ENCODE measurements at places on chromosomes 5 and 9.
A peak's percentile ranks its signal among the peaks of the same experiment; 100 is the strongest.

GRCh38 chr5:170747851-170748250 lies 35.7 kb upstream of the GABRP start:
- no peak for DNase-seq

DNA sequence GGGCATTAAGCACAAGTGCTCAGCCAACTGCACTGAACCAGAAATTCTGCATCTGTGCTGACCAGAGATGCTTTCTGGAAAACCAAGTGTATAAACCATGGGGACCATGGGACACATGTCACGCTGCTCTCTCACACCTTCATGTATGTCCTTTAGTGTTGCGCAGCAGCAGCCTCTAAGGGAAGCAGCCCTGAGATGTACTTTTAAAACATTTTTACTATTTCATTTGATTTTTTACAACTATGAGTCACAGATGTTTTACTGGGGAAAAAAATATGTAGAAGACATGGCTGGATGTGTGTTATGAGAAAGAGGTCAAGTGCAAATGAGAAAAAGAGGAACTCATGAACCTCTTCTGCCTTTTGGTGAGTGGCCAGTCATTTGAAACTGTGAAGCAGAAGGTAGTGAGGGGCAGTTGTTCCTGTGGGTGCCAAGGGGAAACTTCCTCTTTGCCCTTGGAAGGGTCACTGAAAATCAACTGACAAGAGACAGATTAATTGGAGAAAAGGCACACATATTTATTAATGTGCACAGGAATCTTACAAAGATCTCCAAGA lies 31.4 kb upstream of the SYK start:
- DNase-seq = no peak

- DNase-seq = no peak
These were observed 1.7 kb downstream of the RRAGA start for GRCh38 chr9:19050637-19051591.

DNA sequence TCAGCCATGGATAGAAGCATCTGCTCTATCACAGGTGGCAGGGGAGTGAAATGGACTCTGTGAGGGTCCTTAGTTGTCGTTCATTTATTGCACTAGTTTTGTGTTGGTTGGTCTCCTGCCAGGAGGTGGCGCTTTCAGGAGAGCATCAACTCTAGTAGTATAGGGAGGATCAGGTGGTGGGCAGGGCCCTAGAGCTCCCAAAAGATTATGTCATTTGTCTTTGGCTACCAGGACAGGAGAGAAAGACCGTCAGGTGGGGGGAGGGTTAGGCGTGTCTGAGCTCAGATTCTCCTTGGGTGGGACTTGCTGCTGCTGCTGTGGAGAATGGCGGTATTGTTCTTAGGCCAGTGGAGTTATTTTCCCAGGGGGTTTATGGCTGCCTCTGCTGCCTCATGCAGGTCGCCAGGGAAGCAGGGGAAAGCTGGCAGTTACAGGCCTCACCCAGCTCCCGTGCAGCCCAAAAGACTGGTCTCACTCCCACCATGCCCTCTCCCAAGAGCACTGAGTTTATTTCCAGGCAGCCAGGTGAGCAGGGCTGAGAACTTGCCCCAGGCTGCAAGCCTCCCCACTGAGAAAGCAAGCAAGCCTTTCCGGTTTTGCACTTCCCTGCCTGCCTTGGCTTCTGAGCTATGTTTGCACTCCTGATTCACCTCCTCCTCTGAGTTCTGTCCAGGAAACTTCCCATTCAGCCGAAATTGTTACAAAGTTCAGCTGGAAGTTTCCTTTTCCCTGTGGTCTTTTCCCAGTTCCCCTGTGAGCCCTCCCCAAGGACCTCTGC lies 317.3 kb downstream of the TAF11L14 start:
- DNase-seq = no peak

GRCh38 chr9:7045361-7045760 lies 287.6 kb downstream of the KDM4C start:
- no peak for DNase-seq

DNA sequence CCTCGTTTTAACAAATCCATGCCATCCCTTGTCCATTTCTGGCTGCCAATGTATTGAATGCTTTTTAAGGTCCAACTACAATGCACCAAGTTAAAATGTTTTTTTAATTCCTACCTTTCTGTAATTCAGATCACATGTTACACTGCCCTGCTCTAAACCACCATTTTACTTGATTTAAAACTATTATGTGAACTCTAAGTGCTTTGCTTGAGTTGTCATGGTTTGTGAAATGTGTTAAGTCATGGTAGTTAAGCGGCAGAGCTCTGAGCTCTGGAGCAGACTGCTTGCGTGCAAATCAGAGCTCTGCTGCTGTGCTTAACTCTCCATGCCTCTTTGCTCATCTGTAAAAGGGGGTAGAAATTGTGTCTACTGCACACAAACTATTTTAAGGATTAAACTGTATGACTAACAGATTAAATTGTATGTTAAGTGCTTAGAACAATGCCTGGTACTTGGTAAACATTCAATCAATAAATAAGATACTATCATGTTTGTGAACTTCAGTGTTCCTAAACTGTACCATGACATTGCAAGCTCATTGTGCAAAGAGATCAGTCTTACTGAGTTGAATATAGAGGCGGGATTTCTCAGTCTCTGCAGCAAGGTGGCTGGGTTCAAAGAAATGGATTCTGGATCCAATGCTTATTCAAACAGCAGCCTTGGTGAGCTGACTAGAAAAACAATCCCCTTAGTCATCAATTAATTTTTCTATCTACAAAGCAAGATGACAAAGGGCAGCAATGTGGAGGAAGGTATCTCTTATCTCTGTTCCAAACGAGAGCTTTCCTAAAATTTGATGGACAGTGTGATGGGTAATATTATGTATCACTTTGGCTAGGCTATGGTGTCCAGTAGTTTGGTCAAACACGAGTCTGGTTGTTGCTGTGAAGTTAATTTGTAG lies 16.1 kb upstream of the CMBL start:
- DNase-seq = peak; percentile 22

- DNase-seq = peak; percentile 74
These were observed at the start of gene PTTG1 for GRCh38 chr5:160421625-160422258. TSS of gene PTTG1 (plus strand) at chr5:160421855. CDS start at chr5:160422313, 458 bp downstream.

GRCh38 chr9:108994695-108995094 lies 18.6 kb downstream of the CTNNAL1 start:
- no peak for DNase-seq

DNA sequence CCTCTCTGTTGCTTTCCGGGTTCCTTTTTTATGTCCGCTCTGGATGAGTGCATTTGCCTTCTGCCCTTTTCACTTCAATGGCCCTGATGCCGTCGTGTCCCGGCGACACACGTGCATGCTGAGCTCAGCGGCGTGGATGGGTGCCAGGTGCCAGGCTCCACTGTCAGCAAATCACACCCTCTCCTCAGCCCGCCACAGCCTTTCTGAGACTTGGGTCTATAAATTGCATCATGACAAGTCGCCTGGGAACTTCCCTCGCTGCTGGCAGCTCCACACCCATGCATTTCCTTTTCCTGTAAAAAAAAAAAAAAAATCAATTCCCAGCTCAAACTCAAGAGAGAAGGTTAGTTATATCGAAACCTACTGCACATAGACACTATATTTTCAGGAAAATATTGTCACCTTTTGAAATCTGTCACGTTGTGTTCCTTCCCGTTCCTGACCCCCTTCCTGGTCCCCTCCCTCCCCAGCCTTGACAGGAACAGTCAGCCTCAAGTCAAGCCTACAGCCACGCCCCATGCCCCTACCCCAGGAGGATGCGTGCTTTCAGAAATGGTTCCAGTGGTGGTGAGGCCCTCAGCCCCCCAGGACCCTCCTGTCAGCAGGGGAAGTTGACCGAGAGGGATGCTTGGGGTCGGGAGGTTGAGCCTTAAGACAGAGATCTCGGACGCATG lies 110.3 kb upstream of the PTCH1 start:
- DNase-seq = no peak

- DNase-seq = peak; percentile 35
These were observed 1.1 kb upstream of the ZSWIM6 start for GRCh38 chr5:61330845-61331406.

GRCh38 chr9:137787786-137788505 lies 89.6 kb upstream of the CACNA1B start:
- no peak for DNase-seq

GRCh38 chr9:121120386-121120785 lies 45.6 kb downstream of the CNTRL start:
- no peak for DNase-seq

DNA sequence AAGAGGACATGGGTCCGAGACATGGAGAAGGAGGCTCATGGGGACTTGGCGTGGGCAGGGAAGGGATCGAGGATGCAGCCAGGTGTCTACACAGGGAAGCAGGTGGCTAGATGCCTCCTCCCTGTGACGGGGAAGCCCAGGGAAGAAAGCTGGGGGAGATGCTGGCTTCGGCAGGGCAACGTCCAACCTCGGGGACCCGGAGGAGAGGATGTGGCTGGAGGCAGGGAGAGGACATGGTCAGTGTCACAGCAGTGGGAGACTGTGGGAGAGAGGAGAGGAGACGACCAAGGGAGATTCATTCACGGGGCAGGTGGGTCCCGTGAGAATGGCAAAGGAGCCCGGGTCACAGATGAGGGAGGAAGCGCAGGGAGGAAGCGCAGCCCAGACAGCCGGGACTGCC lies 73.2 kb upstream of the PHYKPL start:
- DNase-seq = no peak

DNA sequence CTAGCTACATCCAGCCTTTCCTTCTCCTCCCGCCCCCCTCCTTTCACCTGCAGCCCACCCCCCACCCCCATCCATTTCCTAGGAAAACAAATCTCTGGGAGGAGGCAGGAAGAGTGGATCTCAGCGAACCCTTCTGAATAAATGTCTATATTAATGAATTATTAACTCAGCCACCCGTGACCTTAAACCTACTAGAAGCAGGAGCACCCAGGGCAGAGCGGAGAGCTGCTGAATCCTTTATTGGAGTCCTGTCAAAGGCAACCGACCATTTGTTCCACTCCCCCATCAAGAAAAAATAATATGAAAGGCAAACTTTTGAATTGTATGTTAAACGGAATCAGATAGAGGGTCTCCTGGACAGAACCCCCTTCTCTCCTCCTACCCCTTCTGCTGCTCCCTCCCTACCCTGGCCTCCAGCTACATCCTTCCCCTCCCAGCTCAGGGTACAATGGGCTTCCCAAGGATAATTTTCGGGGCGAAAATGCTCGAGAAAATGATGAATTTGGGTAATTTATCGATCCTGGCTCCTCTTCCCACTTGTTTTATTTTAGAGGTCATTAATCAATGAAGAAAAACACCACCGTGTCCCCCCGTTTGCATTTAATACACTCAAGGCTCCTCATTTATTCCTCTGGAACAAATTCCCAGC lies 3.3 kb upstream of the PRDM6 start:
- no peak for DNase-seq

- no peak for DNase-seq
These were observed 190.7 kb downstream of the KCTD16 start for GRCh38 chr5:144361406-144361805.

DNA sequence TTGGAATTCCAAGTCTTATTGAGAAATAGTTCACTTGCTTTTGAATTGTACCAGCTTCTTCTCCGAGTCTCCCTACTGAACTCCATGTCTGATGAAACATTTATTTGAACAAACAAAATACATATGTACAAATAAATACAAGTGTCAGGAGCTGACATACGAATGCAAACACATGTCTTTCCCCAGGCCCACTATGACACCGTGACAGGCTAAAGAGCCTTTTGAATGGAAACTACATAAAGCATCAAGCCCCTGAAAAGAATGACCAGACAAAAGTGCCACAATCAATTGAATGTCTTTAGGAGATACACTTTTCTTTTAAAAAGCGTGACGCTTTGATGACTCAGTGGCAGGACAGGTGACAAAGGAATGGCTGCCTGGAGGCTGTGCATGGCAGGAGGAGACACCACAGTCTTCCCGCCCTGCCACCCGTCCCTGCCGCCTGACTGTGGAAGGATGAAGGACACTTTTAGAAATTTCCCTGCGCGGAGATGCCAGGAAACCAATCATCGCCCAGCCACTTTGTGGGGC lies 112.4 kb upstream of the BNC2 start:
- no peak for DNase-seq

DNA sequence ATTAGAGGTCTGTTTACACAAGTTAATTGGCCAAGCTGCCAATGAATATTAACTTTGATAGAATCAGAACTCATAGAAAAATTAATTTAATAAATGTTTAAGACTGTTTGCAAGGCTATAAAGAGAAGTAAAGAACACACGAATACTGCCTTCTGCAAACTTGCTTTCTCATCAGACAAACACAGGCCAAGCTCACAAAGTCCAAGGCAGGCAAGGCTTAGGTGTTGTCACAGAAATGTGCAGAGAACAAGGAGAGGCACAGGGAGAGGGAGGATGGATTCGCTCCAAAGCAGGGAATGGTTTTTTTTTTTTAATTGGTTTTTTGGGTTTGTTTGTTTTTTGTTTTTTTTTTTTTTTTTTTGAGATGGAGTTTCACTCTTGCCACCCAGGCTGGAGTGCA lies 43.4 kb downstream of the RETREG1 start:
- DNase-seq = no peak

DNA sequence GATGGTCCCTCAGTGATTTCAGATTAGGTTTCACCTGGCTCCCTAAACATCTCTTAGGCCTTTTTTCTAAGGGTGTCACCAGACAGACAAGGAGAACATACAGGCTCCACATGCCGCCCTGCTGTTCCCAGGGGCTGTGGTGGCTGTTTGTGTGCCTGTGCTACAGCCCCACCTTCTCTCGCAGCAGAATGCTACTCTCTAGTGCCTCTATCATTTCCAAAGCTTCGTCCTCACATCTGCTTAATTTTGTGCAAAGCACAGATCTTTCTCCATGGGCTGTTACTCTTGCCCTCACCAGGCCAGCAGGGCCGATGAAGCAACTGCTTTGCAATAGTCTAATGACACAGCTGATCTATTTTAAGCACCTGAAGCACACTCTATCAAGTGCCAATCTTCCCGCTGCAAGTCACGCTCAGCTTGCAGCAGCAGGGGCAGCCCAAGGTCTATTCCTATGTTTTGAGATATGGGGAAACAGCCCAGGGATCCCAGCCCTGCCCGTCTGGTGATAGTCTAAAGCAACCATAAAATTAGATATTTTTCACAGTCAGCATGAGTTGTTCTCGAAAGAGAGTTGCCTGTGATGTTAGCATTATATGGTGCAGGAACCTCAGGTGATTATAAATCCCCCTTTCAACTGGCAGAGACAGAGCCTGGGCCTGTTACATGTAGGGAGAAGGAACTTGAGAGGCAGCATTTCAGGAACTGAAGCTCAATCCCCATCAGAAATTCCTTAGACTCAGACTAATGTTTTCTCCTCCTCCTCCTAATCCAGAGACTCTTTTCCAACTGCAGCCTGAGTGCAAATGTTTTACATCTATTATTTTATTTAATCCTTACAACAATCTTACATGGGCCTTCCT lies 12.7 kb downstream of the ABLIM3 start:
- peak; percentile 78 for DNase-seq

GRCh38 chr9:109780453-109781033 lies 545 bp downstream of the PALM2AKAP2 start:
- no peak for DNase-seq

DNA sequence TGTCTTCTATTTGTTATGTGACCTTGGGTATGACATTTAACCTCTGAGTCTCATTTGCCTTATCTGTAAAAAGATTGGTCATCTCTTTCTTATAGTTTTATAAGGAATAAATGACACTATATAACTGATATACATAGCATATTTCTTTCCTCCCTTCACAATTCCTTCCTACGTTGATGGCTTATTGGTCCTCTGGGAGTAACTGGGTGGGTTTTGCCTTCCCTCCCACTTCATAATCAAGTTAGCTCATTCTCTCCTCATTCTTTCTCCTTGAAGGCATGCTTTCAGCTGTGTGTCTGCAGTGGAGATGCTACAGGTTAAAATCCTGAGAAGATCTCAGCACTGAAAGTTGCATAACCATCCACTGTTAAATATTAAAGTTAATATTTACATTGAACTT lies 382.4 kb downstream of the TMEM38B start:
- DNase-seq = no peak

- no peak for DNase-seq
These were observed 91.3 kb upstream of the OTULINL start for GRCh38 chr5:14490309-14490711.
